Activated T-helper 1 cell treated with Interleukin-2 at 50 U/mL for 16 hours (primary cell): ENCODE measurements at places on chromosomes 12 and 14.

- DNase-seq, result no peak
Observed at GRCh38 chr14:100557658-100558057, 29.6 kb downstream of the BEGAIN start.

DNA sequence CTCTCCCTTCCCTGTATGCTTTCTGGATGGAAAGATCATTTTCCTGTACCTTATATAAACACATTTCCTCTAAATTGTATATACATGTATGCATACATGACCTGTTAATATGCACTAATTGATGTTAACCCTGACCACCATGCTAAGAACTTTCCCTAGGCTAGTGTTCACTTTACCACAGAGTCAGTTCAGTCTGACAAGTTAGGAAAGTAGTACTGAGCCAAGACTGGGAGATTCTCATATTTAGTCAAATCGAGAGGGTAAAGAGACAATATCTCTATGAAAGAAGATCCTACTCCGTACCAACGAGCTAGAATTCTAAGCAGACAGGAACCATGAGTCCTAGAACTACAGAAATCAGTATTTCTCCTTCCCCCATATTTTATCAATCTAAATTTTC is 36.8 kb downstream of the ATF7 start:
- DNase-seq, result no peak

DNA sequence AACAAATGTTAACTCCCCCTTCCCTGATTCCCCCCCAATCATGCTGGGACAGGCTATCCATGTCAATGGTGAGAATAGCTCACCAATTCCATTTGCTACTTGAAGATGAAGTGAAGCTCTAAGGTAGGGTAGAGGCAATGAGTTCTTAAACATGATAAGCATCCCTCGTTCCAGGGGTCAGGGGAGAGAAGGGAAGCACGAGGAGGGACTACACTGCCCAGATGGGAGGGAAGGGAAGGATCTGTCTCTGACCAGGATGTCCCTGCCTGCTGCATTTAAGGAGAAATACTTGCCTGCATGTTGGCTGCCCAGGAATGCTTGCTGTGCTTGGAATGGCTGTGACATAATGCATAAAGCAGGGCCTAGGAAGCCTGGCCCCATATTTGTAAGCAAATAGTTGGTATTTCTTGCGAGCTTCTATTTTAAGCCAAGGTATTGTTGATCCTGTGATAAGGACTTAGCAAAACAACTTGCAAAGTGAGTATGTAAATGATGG is 155.1 kb downstream of the CEP83 start:
- no peak for DNase-seq

DNA sequence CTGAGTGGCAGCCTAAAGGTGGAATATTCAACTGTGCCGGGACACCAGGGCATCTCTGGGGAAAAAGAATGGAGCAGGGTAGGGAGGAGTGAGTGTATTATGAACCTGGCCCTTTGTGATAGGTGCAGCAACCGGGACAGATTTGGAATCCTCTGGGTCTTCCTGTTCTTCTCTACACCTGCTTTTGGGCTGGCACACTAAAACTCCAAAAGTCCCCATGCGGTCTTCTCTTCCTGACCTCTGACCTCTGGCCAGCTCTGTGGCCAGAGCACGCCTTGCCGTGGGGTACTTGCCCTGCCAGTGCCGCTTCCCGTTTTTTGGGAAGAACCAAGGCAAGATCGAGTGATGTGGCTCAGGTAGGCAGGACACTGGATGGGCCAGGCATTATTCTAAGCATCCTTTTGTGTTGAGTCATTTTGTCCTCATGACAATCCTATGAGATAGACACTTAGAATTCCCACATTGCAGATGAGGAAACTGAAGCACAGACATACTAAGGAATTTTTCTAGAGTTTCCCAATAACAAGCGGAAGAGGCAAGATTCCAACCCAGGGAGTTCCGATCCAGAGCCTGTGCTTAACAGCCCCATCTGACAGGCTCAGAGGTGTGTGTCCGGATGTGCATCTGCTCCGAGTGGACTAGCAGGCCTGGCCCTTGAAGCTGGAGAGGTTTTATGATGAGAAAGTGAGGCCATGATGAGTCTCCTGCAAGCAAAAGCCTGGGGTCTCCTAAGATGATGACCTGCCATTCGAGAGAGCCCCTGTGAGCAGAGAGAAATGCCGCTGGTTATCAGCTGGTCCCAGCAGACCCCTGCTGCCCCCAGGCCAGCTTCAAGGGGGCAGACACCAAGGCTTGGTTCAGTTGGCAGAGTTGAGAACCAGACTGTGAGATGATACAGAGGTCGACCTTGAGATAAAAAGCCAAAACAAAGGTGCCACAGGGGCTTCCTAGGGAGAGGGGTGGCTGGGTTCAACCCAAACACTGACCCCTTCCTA is 67.9 kb upstream of the ESRRB start:
- DNase-seq, result no peak

GRCh38 chr14:80117876-80118275 is 93.4 kb downstream of the DIO2 start:
- no peak for DNase-seq

DNA sequence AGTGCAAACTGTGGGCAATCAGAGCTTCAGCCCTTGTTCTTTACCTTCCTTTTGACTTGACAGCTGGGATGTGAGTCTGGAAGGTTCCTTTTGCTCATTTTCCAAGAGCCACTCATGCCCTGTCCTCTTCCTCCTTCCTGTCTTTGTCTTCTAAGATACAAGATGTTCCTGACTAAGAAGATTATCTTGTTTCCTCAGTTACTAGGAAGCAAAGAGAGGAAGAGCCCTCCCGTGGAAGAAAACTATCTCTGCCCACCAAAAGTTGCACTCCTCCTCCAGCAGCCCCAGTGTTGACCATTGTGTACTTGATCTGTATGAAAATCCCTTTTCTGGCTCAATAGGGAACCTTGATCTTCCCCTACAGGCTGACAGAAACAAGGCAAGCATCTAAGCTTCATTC is 138.0 kb downstream of the C12orf75 start:
- DNase-seq, result no peak

DNA sequence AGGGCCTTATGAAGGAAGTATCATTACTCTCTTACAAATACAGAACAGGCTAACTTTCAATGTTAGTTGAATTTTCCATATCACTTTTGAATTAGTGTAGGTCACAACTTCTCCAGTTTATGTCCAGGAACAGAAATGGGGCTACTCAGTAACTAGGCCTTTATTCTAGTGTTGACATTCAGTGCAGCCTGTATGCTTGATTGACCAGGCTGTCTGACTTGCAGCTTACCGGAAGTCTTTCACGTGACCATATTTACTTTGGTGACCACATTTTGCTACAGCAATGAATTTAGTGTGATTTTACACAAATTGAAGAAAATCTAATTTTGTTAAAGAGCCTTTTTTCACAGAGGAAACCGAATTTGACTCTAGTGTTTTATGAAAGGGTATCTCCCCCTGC is 12.4 kb downstream of the MTERF2 start:
- no peak for DNase-seq

- no peak for DNase-seq
Observed at GRCh38 chr12:67025543-67026114, 243.5 kb upstream of the CAND1 start.

- no peak for DNase-seq
Observed at GRCh38 chr14:54329082-54329695, 67.6 kb upstream of the CDKN3 start.

DNA sequence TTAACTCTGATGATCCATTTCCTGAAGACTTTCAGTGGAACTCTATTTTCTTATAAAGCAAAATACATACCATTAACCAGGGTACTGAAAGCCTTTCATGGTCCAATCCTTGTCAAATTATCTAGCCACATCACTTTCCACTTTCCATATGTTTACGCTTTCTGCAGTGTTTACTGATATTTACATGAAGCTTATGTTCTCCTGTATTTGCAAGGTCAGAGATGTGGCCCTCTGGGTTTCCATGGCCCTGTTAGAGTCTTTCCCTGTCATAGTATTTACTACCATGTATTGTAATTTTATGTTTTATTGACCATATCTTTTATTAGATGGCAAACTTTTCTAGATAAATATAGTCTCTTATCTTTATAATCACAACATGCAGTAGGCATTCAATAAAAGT is 23.5 kb upstream of the IGF1 start:
- DNase-seq, result no peak

- DNase-seq, result no peak
Observed at GRCh38 chr12:12380949-12381593, 24.2 kb downstream of the BORCS5 start.

DNA sequence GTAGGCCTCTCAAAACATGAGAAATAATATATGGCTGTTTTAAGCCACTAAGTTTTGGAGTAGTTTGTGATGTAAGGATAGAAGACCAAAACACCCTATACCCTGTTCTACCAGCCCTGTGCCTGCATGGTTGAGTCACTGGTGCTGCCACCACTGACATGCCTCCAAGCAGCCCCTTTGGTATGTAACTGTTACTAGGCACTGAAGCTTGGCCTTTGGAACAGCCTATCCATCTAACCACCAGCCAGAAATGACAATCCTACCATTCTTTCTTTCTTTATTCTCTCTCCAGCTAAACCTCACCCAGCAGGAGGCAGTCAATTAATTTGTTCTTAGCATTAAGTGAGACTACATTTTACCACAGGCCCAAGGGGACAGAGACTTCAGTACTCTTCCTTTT is 240.3 kb downstream of the MSRB3 start:
- no peak for DNase-seq

- no peak for DNase-seq
Observed at GRCh38 chr12:121932176-121932536, 13.8 kb downstream of the CFAP251 start.

DNA sequence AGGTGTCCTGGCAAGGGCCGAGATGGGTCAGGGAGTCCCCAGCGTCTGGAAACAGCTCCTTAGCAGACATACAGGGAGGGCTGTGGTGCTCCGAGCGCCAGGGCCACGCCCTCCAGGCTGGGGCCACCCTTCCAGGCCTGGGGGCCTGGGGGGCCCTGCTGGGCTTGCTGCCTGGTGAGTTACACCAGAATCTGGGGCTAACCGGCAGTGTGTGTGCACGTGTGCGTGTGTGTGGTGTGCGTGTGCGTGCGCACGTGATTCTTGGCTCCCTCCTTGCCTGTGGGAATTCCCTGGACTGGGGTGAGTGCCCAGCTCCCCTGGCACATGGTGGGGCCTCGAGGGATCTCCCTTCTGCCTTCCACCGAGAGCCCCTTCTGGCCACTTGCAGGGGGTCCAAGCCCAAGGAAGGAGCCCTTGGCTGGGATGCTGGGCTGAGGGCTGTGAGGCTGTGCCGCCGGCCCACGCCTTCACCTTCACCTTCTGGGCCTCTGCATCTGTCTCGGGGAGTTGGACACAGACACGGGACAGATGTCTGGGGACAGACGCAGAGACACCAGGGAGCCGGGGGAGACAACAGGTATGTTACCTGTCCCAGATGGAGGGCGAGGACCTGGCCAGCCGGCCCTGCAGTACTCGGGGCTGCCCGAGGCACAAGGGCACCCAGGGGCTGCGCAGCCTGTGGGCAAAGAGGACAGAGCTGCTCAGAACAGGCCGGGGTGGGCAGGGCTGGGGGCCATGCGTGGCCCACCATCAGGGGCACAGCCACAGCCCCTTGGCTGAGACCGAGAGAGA is 37.2 kb downstream of the BEGAIN start:
- DNase-seq, result no peak

GRCh38 chr14:99574099-99574880 is 29.7 kb downstream of the CCDC85C start:
- DNase-seq, result no peak

- no peak for DNase-seq
Observed at GRCh38 chr14:72439707-72440106, 454.2 kb downstream of the DPF3 start.

DNA sequence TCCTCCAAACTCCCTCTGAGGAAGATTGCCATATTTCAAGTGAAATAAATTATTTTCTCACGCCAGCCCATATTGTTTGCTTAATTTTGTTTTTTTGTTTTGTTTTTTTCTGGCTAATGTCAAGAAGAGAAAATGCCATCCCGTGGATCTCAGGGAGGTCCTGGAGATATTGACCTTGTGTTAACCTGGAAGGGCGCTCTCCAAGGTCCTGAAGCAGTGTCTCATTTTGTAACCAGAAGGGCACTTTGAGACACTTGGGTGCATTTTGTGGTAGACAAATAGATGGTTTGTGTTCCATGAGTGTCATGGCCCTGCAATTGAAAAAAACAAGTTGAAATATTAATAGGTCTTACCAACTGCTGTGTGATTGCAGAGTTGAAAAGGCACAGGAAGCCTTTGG is 268.9 kb downstream of the SUDS3 start:
- no peak for DNase-seq

GRCh38 chr14:101918065-101918989 is 46.0 kb upstream of the DYNC1H1 start:
- no peak for DNase-seq

DNA sequence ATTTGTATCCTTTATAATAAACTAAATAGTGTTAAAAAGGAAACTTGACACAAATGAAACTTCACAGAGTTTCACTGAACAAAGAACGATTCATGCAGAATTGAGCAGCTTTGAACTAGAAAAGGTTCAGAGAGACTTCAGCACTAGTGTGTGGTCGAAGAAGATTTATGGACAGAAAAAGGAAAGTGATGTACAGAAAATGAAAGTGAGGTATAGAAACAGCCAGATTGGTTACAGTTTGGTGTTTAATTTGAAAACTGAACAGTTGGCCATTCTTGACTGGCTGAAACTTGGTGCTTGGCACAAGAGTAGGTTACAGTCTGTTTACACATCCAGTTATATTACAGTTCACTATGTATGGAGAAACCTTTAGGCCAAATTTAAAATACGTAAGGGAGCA is 207.1 kb downstream of the GALC start:
- no peak for DNase-seq

DNA sequence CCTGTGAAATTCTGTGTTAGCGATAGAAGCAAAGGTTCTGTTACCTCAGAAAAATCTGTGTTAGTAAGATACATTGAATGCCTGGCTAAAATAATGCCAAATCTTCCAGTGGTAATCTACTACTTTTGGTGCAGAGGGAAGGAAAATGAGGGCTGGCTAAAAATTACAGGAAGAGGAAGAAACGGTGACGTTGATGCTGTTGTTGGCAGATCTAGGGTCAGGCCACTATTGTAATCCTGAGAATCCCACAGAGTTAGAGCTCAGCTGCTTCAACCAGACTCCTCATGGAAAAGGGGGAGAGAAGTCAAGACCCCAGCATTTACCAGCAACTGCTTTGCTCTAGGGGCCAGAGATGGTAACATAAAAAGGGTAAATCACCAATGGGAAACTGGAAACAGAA is 145.1 kb downstream of the PPM1H start:
- DNase-seq, result no peak

DNA sequence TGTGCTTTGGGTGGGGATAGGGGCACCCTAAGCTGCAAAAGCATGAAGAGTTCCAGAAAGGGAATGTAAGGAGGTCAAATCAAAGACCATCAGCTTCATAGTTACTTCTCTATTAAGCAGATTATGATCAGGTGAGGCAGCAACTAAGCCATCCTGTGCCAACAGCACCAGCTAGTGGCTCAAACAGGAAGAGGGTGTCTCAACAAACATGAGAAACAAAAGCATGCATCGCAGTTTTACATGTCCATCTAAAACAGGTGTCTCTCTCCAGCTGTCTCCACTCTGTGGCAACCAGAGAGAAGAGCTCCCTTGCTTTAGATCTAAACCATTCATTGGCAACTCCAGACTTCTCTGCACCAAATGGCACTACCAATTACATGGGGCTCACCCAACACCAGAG is 52.9 kb downstream of the ACTN1 start:
- no peak for DNase-seq
